ENCODE measurements at places on chromosomes 2 and 18. TPM values are rescaled to one million over a fixed set of nuclear protein-coding genes. Genes with fewer than 3 reads are reported as not detected.

Gene LRRC30
- not detected for total RNA-seq

Gene TLX2
- 0.52 TPM for total RNA-seq

Gene TUBA4B
- not detected for total RNA-seq

GRCh38 chr18:38076346-38077070, 510.9 kb upstream of the CELF4 start:
- no peak for DNase-seq
- no peaks in the 10 kb centered on the region for H3K36me3 ChIP-seq
- H3K4me1 ChIP-seq: no peaks in the 10 kb centered on the region
- H3K27ac ChIP-seq: no peak overlapping the region

- no peak overlapping the region for H3K27ac ChIP-seq
- DNase-seq: no peak
- H3K27me3 ChIP-seq: no peaks in the 10 kb centered on the region
- H3K36me3 ChIP-seq: no peaks in the 10 kb centered on the region
- H3K4me3 ChIP-seq: no peak overlapping the region
Observed at GRCh38 chr2:120238728-120239487, 13.7 kb upstream of the RALB start.

- DNase-seq: no peak
- H3K27me3 ChIP-seq: peaks cover 8% of the 10 kb centered on the region
- no peaks in the 10 kb centered on the region for H3K36me3 ChIP-seq
- H3K4me3 ChIP-seq: no peak overlapping the region
Observed at GRCh38 chr2:29599946-29600345, 321.4 kb downstream of the ALK start.

Gene GAD1
- 2.6 TPM for total RNA-seq

- H3K27ac ChIP-seq: no peak overlapping the region
- no peak overlapping the region for H3K4me3 ChIP-seq
- no peaks in the 10 kb centered on the region for H3K27me3 ChIP-seq
- DNase-seq: no peak
Observed at GRCh38 chr2:239943991-239944631, 81.0 kb downstream of the NDUFA10 start.

Gene SLC4A3
- not detected for total RNA-seq

Gene SAG
- total RNA-seq: 1.3 TPM

GRCh38 chr2:30491225-30491624, 44.2 kb downstream of the LCLAT1 start:
- DNase-seq: no peak
- H3K36me3 ChIP-seq: peaks cover 7% of the 10 kb centered on the region
- H3K27me3 ChIP-seq: no peaks in the 10 kb centered on the region
- H3K27ac ChIP-seq: no peak overlapping the region
- H3K4me1 ChIP-seq: peaks cover 31% of the 10 kb centered on the region

Gene CELF4
- total RNA-seq: not detected
